ENCODE measurements at places on chromosomes 11 and 22.

GRCh38 chr11:65788821-65789220, 2.0 kb downstream of the OVOL1 start:
- DNase-seq: no peak

GRCh38 chr11:44634401-44635281, 69.2 kb downstream of the CD82 start:
- no peak for DNase-seq

DNA sequence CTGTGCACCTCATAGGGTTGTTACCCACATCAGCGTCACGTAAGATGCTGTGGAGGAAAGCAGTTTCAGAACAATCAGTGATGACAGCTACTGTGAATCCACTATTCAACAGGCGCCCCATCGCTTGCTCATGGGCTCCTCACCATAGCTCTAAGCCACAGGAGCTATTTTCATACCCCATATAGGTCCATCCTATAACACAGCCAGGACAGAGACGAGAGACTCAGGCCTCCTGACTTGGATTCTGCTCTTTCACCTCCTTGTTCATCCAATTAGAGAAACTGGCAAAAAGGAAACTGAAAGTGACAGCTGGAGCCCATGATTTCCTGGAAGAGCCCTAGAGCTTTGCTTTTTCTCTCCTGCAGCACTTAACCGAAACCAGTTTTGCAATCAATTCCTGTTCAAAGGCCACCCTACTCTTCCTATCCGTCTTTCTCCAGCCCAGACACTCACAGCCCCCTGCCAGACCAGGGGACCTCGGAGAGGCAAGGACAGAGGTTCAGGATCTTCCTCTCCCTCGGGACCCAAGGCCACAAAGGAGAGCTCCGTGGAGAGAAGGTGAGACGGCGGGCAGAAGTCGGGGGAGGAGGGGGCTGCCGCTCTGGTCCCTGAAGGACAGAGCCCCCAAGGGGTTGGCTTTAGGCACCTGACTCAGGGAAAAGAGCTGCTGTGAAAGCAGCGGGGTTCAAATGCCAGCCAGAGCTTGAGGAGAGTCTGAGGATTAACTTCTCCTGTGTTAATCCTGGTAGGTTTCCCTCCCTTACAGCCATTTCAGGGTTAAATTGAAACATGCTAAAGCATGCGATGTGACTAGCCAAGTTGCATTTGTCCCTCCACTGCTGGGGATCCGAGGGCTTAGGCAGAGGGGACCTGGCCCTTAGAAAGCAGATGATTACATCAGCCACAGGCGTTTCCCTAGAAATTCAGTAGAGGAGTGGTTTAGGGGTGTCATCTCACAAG, at the start of gene APOL6:
Gene APOL6, plus strand, starts transcription at position 381 of the 960 bp plus-strand sequence. CDS start 7,980 bp downstream, outside the sequence.
- no peak for DNase-seq

- no peak for DNase-seq
These were observed 172.4 kb downstream of the CASP12 start for GRCh38 chr11:104725796-104726408.

- DNase-seq: no peak
These were observed 33.1 kb upstream of the SPON1 start for GRCh38 chr11:13929395-13929891.

- no peak for DNase-seq
These were observed 64.2 kb downstream of the PRR5L start for GRCh38 chr11:36360318-36360717.

DNA sequence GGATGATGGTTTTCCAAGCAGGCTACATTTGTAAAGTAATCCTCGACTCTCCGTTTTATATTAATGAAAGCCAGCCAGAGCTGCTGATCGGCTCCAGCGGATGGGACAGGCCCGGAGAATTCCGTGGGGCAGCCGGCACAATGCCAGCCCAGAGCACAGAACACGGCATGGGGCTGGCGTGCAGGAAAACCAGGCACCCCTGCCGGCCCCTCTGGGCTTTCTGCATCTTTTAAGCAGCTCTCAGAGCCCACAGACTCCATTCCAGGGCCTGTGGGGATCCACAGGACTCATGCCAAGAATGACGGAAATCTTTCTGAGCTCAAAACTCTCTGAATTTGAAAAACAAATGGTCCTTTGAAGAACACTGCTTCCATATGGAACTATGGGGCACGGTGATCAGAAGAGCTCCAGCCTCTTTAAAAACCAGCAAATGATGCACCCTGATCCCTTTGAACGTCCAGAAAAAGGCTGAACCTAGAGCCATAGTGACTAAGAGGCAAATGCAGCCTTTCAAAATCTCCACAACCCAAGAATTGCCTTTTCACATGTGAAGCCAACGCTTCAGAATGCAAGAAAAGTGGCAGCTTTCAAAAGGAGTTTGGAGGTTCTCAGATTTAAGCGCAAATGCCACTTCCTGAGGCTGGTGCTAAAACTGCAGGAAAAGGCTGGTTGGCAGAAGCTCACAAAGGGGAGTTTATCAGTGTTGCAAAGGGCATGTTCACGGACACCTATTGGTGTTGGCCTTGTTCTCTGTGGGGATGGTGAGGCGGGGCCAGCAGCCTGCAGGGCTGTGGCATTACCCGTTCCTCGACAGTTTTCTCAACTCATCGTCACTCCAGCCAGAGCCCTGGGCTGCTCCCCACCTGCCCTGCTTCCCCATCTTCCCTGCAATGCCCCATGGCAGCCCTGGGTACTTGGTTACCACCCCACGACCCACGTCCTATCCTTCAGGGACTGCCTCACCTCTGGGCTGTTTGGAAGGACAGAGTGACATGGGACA, 212.5 kb downstream of the CTTN start:
- no peak for DNase-seq

DNA sequence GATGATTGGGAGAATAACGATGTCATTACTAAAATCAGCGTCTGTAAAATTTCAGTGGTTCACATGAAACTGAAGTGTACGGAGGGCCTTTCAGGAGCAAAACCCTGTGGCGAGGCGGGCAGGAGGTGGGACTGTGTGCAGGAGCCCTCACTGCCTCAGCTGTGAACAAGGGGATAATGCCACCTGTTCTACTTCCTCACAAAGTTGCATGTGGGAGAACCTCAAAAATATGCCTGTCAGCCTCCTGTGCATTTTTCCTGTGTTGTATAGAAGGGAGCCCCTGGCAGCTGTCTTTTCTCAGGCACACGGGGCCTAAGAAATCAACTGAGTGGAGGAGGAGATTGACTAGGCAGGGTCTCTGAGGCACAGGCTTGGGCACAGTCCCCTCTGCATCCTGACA, 43.0 kb upstream of the MYO18B start:
- DNase-seq: no peak

GRCh38 chr22:20677684-20678242, 96.2 kb upstream of the SERPIND1 start:
- DNase-seq: no peak

GRCh38 chr11:104191124-104191523, 27.2 kb upstream of the PDGFD start:
- no peak for DNase-seq

GRCh38 chr11:83649528-83649855, 363.3 kb upstream of the CCDC90B start:
- DNase-seq: no peak

GRCh38 chr11:35484435-35484834, 41.0 kb downstream of the PAMR1 start:
- DNase-seq: no peak

DNA sequence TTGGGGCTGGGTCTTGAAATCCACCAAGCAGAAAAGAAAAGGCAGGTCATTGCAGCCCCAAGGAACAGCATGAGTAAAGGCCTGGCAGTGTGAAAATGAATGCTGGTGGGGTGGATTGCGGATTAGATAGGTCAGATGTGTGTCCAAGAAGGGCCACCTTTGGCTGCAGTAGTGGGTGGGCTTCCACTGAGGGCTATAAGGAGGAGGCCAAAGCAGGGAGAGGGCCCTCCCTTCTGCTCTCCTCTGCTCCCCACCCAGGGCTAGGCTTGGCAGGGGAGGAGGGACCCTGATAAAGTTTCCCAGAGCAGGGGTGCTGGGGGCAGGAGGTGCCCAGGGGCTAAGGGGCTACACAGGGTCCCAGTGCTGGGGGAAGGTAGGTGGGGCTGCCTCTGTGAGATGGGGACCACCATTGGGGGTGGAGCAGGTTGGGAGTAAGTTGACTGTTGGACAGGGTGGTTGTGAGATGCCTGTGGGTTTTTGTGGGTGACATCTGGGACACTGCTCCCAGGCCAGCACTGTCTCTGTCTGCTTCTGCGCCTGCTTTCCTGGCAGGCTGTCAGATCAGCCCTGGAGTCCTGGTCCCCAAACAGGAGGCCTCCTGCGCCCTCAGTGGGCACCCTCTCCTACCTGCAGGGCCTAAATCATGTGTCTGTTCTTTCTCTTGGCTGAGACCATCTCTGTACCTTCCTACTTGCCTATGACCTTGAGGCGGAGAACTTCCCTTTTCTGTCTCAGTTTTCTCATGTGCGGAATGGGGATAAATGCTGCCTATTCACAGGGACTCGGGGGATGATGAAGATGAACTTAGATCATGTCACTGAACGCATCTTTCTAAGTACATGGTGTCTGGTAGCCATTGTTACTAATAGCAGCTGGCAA, 1.9 kb downstream of the CAPN5 start:
- no peak for DNase-seq

DNA sequence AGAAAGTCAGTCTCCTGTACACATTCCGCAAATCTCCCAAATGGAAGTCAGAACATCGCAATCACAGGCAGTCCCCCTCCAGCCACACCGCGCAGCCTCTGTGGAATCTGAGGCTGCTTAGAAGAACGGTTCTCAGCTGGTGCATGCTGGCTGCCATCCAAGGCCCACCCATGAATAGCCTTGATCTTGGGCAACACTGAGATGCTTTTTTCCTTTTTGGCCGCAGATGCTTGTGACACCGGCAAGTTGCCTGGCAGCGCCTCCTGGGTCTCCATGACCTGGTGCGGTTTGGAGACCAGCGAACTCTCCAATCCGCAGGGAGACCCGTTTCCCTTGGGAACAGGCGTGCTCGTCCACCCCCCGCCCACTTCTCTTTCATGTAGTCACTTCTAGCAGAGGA, 26.3 kb upstream of the PHF21B start:
- no peak for DNase-seq

DNA sequence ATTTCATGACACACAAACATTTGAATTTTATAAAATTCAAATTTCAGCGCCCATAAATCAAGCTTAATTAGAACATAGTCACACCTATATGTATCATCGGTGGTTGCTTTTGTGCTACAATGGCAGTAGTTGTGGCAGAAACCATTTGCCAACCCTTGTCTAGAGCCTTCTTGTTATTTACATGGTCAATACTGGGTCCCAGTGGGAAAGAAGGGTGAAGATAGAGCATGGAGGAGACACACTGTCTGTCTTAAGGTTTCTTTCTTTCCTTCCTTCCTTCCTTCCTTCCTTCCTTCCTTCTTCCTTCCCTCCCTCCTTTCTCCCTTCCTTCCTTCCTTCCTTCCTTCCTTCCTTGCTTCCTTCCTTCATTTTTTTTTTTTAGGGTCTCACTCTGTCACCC, 3.7 kb downstream of the OR6Q1 start:
- no peak for DNase-seq

DNA sequence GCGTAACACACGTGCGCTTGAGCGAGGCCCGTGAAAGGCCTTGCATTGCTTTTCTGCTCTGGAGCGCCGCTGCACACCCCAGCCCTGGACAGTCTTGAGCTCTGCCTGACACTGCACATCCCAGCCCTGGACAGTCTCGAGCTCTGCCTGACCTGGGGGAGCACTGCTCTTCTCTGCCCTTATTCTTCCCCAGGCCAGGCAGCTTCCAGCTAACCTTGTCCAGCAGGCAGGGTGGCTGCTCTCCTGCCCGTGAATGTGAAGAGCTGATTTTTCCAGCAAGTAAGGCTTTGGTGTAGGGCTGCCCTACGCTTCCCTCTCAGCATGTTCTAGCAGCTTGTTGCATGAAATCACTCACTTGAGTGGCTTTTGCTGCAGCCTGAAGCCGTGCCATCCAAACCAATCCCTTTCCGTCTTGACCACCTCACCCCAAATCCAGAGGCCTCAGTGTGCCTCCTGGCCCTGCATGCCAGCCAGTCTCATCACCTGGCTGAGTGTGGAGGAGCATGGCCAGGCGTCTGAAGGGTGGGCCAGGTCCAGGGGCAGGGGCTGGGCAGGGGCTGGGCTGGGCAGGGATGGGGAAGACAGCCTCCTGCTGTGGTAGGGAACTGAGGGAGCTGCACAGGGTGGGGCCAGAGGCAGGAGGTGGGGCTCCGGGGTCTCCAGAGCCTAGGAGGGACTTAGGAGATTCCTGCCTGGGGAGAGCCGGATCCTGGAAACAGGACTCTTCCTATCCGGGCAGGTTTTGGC, 89.5 kb upstream of the B3GAT1 start:
- no peak for DNase-seq

DNA sequence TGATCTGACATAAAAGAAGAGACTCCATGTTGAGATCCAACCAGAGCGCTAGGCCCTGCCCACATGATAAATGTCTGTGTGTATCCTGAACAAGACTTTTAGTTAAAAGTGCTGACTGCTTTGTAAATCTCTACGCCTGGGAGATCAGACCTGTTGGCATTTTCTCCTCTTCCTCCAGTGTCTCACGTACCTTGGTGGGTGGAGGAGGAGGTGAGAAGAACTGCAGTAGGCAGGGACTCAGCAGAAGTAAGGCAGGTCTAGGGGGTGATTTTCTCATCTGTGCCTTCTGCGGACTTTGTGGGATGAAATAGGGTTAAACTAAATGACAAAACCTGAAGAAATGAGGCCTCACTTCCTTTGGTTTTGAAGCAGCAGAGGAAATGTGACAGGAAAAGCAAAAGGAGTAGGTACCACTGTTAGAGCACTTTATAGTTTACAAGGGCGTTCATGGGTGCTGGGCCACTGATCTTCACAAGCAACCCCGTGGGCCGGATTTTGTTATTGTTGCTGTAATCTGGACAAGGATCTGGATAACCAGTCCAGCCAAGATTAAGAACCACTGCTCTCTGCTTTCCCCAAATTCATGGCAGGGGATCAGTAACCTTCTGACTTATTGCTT, 36.7 kb upstream of the PLET1 start:
- no peak for DNase-seq

- no peak for DNase-seq
These were observed 31.6 kb upstream of the PRR5 start for GRCh38 chr22:44670220-44670988.

GRCh38 chr11:127966821-127967220, 620.5 kb downstream of the ETS1 start:
- DNase-seq: no peak

- no peak for DNase-seq
These were observed 1078.7 kb downstream of the BRD1 start for GRCh38 chr22:48748860-48749554.

GRCh38 chr11:73991471-73992006, 8.9 kb upstream of the UCP2 start:
- DNase-seq: no peak

DNA sequence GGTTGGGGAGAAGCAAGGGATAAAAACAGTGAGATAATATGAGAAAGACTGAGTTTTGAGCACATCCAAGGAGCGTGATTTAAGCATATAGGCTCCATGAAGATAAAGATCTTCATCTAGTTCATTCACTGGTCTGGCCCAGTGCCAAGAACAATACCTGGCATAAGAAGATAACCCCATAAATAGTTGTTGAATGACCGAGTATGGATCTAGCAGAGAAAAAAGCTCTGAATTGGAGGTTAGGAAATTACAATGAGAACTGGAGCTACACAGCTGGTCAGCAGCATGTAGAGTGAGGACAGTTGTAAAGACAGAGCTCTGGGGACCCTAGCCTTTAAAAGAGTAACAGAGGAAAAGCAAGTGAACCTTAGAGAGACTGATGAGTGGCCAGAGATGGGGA, 33.0 kb upstream of the PAK1 start:
- no peak for DNase-seq

All from CMK (cell line).